ENCODE measurements at places on chromosomes 16 and 17.

GRCh38 chr17:27848931-27849330 is 44.2 kb downstream of the LYRM9 start:
- no peak for DNase-seq

DNA sequence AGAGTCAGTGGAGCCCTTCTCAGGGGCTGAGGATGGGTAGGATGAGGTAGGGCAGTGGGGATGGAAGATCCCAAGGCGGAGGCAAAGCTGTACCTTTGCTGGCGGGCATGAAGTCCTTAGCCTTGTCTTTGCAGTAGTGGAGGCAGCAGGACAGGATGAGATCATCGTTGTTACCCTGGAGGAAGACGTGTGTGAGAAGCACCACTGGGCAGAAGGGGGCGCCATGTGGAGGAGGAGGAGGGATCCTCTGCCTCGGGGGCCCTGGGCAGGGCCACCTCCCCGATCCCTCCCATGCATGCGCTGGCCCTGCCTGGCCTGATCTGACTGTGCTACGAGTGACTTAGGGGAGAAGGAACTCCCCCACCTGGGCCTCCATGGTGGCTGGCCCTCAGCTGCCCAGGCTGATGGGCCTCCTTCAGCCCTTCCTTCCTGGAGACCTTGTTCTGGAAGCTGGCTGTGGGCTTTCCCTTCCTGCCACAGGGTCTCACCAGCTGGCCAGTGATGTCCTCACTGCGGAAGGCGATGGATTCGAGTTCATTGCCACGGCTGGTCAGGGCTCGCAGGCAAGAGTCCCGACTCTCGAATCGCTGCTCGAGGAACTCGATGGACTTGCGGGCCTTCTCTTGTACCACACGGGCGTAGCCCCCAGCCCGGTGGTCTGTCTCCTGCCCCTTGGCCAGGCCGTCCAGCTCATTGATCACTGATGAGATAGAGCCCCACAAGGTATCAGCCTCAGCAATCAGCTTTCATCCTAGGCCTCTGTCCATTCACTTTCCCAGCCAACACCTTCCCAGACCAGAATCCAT is 10.3 kb downstream of the HIC1 start:
- DNase-seq: peak; percentile 42

DNA sequence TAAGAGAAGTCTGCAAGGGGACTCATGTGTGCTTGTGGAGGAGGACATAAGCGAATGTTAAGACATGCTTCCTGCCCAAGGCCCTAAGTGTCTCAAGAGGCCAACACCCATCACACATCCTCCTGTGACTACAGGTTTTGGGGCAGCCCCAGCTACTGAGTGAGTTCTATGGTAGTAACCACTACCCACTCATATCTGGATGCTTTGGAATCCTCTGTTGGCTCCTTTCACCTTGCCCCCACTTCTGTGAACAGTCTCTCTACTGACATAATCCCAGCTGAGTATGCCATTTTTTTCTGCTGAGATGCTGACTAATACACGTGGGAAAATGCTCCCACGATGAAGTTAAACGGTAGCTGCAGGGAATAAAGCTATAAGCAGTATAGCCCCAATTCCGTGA is 153.5 kb downstream of the VPS53 start:
- no peak for DNase-seq

DNA sequence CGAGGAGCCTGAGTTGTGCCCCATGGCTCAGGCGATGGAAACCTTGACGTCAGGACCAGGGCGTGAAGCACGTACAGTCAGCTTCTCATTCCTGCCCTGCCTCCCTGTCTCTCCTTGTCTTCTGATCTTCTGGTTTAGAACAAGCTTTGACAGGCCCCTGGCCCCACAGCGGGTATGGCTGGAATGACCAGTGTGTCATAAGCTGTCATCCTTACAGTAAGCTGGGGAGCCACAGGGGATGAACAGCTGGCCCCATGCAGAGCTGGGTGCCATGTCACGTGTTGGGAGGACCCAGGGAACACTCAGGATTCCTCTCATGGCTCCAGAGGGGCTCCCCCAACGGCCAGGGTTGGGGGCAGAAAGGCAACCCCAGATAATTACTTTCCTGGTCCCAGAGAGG is 157.6 kb upstream of the PLCG2 start:
- no peak for DNase-seq

GRCh38 chr17:38428643-38429371 is 543 bp downstream of the ARHGAP23 start:
- no peak for DNase-seq

Data from CD4-positive, alpha-beta T cell treated with Interferon alpha-2 for 1 hour (primary cell).